GM23248 (cell line): ENCODE measurements at places on chromosomes 3 and 15.

DNA sequence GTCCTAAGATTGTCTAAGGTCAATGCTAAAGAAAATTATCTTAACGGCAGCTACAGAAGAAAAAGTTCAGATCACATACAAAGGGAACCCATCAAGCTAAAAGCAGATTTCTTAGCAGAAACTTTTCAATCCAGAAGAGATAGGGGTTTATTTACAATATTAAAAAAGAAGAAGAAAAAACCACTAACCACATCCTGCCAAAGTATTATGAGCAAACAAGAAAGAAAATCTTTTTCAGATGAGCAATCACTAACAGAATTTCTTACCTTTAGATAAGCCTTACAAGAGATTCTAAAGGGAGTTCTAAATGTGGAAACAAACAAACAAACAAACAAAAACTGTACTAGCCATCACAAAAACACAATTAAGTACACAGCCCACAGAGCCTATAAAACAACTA, 1015.8 kb upstream of the EPHA6 start:
- DNase-seq = no peak

GRCh38 chr3:103629391-103629790, 1194.6 kb downstream of the ZPLD1 start:
- DNase-seq = no peak

- no peak for DNase-seq
These were observed 66.1 kb downstream of the TPRA1 start for GRCh38 chr3:127524296-127524896.

- peak; percentile 15 for DNase-seq
These were observed 31.1 kb downstream of the ACAN start for GRCh38 chr15:88834211-88834812.

- DNase-seq = no peak
These were observed 25.8 kb upstream of the SCAANT1 start for GRCh38 chr3:63937661-63938651.

DNA sequence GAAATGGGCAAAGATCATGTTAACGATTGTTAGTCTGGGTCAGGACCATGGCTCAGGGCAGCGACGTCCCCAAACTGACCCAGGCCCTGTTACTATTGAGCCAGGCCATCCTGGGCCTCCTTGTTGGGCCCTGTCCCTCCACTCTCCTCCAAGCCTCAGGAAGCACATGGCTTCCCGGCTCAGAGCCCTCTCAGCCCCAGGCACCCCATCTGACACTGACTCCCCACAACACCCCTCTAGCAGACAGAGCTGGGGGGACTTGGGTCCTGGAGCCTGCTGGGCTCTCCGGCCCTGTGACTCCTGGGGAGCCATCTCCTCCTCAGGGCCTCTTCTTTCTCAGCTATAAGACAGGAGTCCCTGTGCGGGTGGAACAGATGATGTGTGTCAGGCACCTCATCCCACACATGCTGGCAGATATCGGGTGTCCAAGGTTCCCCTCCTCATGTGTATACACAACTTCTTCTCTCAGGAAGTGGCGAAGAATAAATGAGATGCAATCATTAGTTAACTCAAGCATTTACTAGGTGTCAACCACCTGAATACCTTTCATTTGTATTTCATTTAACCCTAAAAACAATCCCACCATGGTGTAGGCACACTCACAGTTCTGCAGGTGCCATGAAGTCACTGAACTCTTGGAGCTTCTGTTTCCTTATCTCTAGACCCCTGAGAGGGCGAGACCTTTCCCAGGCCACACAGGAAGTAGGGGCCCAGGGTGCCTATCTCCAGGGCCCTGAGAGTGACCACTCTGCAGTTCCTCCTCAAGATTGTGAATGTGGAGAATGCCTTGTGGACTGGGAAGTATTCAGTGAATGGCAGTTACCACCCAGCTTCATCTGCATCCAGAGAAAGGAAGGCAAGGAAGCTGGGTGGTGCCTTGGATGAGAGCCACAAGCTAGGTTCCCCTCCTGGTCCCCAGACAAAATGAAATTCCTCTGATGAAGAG, 282.5 kb upstream of the TLE3 start:
- no peak for DNase-seq

DNA sequence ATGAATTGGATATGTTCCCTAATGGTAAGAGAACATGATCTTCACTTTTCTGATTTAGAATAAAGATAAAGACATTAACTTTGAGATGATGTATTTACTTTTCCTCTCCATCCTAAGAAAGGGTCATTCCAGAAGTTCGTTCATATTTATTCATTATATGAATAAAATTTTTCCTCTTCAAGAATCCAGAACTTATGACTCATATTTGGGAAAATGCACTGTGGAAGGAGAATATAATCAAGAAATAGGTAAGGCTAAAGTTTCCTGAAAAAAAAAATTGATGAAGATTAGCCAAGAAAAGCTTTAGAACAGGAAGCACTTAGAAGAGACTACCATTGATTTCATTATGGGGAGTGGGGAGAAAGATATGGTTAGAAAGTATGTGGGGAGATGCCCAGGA, 36.5 kb upstream of the CBLB start:
- no peak for DNase-seq

DNA sequence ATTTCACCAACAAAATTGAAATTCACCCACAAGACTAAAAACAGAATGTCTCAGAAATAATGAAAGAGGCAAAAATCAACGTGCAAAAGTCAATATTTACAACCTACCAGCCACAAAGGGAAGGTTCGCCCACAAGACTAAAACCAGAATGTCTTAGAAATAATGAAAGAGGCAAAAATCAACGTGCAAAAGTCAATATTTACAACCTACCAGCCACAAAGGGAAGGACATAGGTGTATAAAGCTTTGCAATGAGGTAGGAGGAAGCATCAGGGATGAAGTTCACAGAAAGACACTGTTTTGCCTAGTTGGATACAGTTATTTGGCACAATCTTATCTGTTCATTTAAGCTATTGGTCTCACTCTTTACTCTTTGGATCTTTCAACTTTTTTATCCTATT, 14.3 kb downstream of the OXTR start:
- no peak for DNase-seq

GRCh38 chr3:80526153-80526552, 758.4 kb upstream of the ROBO1 start:
- DNase-seq = no peak
